Islet precursor cell (in vitro differentiated cells): ENCODE measurements at places on chromosomes 7 and 10.
A peak's percentile ranks its signal among the peaks of the same experiment; 100 is the strongest.

- peak; percentile 94 for DNase-seq
These were observed 274.9 kb upstream of the GALNT17 start for GRCh38 chr7:70856901-70857630.

GRCh38 chr10:124593431-124593985, 131.9 kb downstream of the LHPP start:
- DNase-seq = no peak

DNA sequence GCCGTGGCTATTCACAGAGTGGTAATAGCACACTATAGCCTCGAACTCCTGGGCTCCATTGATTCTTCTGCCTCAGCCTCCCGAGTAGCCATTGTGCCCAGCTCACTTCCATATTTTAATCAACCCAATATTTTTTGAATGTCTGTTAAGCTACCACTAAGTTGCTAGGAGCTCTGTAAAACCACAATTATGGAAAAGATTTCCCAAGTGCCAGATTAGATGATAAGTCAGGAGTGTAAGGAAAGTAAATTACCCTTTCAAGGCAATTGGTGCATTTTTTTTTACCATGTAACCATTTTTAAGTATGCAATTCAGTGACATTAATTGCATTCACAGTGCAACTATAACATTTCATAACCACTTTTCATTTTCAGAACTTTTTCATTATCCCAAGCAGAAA, 87.5 kb upstream of the GATAD1 start:
- DNase-seq = no peak

DNA sequence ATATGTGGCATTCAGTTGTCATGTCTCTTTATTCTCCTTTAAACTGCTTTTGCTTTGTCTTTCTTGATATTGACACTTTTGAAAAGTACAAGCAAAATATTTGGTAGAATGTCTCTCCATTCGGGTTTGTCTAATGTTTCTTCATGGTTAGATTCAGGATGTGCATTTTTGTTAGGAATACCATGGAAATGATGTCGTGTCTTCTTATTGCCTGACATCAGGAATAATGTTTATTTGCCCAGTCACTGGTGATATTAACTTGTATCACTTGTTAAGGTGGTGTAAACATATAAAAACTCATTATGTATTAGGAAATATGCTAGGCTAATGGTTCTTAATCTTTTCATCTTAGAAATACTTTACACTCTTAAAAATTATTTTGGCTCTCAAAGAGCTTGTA, 43.4 kb downstream of the CDK1 start:
- DNase-seq = no peak

DNA sequence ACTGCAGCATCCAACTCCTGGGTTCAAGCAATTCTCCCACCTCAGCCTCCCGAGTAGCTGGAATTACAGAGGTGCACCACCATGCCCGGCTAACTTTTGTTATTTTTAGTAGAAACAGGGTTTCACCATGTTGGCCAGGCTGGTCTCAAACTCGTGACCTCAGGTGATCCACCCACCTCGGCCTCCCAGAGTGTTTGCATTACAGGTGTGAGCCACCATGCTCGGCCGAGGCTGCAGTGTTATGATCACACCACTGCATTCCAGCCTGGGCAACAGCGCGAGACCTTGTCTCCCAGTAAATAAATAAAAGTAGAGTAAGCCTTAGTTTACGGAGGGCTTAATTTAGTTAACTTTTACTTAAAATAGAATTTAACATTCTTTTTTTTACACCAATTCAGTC, 23.7 kb upstream of the IGF2BP3 start:
- no peak for DNase-seq
